Thoracic aorta (tissue), 2 donors: ENCODE measurements at places on chromosomes 7 and 10.
A peak's percentile ranks its signal among the peaks of the same experiment; 100 is the strongest.

GRCh38 chr7:132500727-132501440 lies 75.4 kb downstream of the PLXNA4 start:
- DNase-seq, result peak; percentile 70

DNA sequence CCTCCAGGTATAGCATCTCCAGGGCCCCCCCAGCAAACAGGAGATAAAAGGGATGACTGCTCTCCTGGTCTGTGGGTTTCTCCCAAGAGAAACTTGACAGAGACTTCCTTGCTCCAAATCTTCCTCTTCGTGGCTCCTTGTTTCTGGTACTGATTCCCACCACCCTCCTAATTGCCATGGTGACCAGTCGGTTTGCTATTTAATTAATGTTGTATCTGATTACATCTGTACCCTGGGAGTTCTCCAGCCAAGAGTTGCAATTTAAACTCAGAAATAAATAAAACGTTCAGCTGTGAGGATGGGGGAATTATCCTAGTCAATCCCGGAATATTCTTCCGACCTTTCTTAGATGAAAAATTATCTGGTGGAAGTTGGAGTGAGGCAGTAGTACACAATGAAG lies 264.7 kb downstream of the PAXIP1 start:
- DNase-seq, result no peak

- no peak for DNase-seq
Measured at GRCh38 chr10:131549116-131549515, 237.6 kb upstream of the TCERG1L start.

- DNase-seq, result no peak
Measured at GRCh38 chr10:33493978-33494377, 159.5 kb upstream of the NRP1 start.

DNA sequence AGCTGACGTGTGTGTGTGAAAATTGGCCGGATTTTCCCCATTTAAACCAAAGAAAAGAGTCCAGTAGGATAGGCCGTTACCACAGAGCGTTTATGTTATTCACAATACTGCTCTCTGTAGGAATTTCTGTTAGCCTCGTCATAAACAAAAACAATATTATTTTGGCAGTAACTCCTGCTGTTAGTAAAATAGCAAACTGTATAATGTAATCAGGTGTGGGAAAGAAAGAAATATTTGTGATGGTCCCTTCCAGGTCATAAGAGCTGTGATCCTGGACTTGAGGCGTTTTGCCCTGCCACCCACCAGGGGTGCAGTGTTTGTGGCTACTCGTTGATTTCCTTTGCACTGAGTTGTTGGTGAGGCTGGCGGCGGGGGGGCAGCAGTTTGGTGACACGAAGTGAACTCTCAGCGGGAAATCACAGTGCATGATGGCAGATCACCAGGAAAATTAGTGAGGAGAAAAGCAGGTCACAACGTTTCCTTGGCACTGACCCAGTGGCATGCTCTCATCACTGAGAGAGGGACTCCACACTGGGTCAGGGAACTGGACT lies 2.8 kb downstream of the EEPD1 start:
- no peak for DNase-seq

GRCh38 chr7:150734254-150734653 lies 3.0 kb upstream of the GIMAP5 start:
- DNase-seq, result no peak

DNA sequence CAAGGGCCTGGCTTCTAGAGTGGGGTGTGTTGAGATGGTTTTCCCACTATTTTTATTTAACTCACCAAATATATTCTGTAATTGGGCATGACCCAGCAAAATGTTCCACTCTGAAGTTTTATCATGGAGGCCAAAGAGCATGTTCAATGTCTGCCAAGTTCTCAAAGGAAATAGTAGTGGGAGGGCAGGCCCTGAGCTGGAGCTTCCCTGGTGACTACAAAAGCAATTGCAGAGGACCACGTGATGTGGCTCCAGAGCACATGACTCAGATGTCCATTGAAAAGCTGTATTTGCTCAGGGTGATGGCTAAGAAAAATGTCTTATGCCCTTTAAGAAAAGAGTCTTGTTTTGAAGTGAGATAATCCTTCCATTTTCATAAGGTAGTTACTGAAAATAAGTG lies 1024.8 kb downstream of the LRMDA start:
- no peak for DNase-seq

DNA sequence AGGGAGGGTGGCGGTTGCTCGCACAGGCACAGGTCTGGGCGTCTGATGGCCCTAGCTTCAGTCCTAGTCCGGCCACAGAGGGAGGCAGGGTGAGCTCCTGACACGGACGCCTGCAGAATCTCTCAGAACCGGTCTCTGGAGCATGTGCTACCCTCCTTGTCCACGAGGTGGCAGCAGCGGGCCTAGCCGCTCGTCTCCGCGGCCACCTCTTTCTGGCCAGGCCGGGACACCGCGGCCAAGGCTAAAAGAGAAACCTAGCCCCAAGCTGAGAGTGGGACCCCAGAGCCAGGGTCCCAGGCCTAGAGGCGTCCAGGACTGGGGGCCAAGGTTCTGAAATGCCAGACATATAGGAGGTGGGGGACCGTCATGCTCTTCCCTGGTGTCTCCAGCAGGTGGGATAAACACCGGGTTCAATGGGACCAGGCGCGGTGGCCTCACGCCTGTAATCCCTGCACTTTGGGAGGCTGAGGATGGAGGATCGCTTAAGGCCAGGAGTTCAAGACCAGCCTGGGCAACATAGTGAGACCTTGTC lies 3.2 kb upstream of the LAT2 start:
- peak; percentile 54 for DNase-seq

GRCh38 chr7:134293002-134293740 lies 23.6 kb downstream of the SLC35B4 start:
- DNase-seq, result no peak

GRCh38 chr7:155722118-155722517 lies 77.7 kb downstream of the RBM33 start:
- DNase-seq, result no peak

- DNase-seq, result no peak
Measured at GRCh38 chr10:79316671-79317431, 30.4 kb upstream of the PPIF start.

GRCh38 chr7:121026159-121026558 lies 37.6 kb downstream of the CPED1 start:
- no peak for DNase-seq

GRCh38 chr10:118581340-118581739 lies 14.1 kb downstream of the PRLHR start:
- DNase-seq, result no peak

- DNase-seq, result no peak
Measured at GRCh38 chr7:44058759-44059218, 6.6 kb downstream of the PGAM2 start.

DNA sequence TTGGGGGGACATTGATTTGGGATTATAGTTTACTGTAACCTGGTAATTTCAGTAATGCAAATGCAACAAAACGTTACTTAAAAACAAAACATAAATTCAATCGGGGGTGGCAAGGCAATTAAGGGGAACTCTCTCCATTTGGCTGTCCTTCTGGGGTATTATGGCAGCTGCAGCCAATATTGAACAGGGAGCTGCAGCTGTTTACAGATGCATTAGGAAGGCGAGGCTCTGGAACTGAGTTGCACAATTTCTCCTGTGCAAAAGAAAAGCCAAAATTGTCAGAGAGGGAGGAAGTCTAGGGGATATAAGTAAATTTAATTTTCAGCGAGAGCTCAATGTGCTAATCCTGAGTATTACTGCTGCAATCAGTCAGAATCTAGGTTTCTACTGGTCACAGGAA lies 36.1 kb downstream of the NEUROD6 start:
- no peak for DNase-seq
